ENCODE measurements at places on chromosomes 2 and 18. TPM values are rescaled to one million over a fixed set of nuclear protein-coding genes. Genes with fewer than 3 reads are reported as not detected.

GRCh38 chr2:204183608-204184007, 247.0 kb downstream of the ICOS start:
- no peak for DNase-seq

GRCh38 chr2:40028792-40029488, 249.9 kb upstream of the THUMPD2 start:
- no peak for DNase-seq

- no peak for DNase-seq
Observed at GRCh38 chr2:20177556-20178248, 47.2 kb downstream of the SDC1 start.

DNA sequence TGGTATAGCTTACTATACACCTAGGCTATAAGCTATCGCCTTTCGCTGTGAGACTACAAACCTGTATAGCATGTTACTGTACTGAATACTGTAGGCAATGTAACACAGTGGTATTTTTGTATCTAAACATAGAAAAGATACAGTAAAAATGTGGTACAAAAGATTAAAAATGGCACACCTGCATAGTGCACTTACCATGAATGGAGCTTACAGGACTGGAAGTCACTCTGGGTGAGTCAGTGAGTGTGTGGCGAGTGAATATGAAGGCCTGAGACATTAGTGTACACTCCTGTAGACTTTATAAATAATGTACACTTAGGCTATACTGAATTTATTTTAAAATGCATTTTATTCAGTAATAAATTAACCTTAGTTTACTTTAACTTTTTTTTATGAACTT, 258.2 kb upstream of the SP5 start:
- no peak for DNase-seq

Gene DSG3
- total RNA-seq, result not detected
